Left ventricle myocardium inferior (tissue), 1 donor: ENCODE measurements at places on chromosomes 2 and 18.

- DNase-seq: peak; percentile 63
Measured at GRCh38 chr2:101047774-101048173, 45.7 kb downstream of the RPL31 start.

- no peak for DNase-seq
Measured at GRCh38 chr2:74778381-74779264, 55.3 kb upstream of the HK2 start.

GRCh38 chr2:57892920-57893319 lies 153.7 kb upstream of the VRK2 start:
- DNase-seq: no peak

- no peak for DNase-seq
Measured at GRCh38 chr18:54069729-54070128, 154.7 kb downstream of the MBD2 start.

GRCh38 chr2:53827398-53828175 lies 32.2 kb downstream of the GPR75 start:
- no peak for DNase-seq

GRCh38 chr2:104902317-104902716 lies 48.4 kb downstream of the POU3F3 start:
- DNase-seq: no peak

DNA sequence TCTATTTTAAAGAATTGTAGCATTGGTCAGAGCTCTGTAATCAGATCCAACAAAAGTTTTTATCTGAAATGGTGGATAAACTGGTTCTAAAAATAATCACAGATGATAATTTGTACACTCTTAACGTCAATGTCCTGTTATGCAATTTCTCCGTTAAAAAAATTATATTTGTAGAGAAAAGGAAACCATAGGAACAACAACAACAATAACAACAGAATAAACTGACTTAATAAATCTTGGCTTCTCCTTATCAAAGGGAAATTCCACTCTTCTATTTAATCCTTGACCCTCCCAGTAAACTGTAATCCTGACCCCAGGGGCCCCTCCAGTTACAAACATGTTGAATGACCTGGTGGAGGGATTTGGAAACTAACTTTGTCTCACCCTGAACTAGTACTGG lies 78.6 kb upstream of the ZFP36L2 start:
- DNase-seq: no peak

- no peak for DNase-seq
Measured at GRCh38 chr2:134461511-134461910, 207.6 kb downstream of the MGAT5 start.
